Brain (organoid and tissue), 16 donors: ENCODE measurements at places on chromosomes 2 and 18.

DNA sequence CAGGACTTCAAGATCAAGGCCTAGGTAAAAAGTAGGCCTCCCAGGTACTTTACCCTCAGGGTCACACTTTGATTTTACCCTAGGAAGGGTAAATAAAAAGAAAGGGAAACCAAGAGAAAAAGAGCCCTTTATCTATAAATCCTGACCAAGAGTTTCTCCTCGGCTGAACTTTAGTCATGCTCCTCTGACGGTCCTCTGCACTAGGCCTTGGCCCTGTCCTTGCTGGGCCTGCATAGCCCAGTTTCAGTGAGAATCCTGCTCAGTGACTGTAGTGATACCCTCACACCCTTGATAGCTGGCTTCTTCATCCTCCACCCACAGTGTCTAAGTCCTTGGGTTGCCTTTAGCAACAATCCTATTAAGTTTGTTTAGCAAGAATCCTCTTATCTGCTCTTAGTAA is 20.5 kb upstream of the ITSN2 start:
- DNase-seq: no peak

GRCh38 chr2:222859786-222860612 is 837 bp upstream of the ACSL3 start:
- DNase-seq: peak; percentile 20

DNA sequence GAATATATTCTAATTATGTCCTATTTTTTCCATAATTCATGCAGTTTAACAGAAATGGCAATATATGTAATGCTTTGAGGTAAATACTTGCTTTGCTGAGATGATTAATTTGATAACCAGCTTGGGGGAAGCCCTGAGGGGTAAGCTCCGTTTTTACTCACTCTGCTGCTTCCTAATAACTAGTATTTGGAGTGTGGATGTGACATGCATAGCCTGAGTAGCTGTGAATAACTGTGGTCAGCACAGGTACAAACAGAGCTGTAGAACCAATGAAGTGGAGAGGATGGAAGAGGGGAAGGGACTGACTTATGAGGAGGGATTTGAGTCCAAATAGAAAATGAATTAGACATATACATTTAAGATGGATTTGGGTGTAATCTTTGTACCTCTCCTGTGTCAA is 1495.5 kb upstream of the DDX18 start:
- DNase-seq: no peak

- DNase-seq: no peak
These were observed 72.0 kb downstream of the SLC4A3 start for GRCh38 chr2:219699440-219699821.

- DNase-seq: no peak
These were observed 58.4 kb downstream of the KIF5C start for GRCh38 chr2:148933456-148933855.

DNA sequence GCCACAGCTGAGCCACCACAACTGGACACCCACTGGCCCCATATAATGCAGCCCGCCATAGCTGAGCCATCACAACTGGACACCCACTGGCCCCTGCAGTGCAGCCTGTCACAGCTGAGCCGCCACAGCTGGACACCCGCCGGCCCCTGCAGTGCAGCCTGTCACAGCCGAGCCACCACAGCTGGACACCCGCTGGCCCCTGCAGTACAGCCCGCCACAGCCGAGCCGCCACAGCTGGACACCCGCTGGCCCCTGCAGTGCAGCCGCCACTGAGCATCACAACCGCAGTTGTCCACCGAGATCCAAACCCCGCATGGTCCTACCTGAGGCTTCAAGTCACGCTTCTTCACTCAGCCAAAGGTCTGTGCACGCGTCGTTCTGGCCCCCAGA is 134.2 kb downstream of the PXDN start:
- DNase-seq: no peak

- peak; percentile 58 for DNase-seq
These were observed 2.4 kb downstream of the AGAP1 start for GRCh38 chr2:235496239-235496621.

GRCh38 chr18:245282-245847 is 22.5 kb downstream of the THOC1 start:
- DNase-seq: peak; percentile 10

GRCh38 chr2:128321784-128322714 is 3.4 kb upstream of the HS6ST1 start:
- DNase-seq: peak; percentile 94

DNA sequence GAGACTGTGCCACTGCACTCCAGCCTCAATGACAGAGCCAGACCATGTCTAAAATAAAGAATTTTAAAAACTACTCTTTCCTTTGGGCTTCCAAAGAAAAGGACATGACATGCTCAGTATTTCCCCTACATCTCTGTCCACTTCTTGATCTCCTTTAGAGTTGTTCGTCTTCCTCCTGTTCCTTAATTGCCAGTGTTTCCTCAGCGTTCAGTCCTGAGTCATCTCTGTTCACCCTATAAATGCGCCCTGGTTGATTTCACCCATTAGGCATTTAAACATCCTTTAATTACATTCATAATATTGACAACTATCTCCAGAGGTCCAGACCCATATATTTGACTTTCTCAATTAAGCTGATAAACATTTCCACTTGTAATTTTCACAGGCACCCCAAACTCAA is 64.0 kb downstream of the AAK1 start:
- no peak for DNase-seq

GRCh38 chr2:8448824-8449556 is 232.9 kb upstream of the ID2 start:
- DNase-seq: peak; percentile 58

DNA sequence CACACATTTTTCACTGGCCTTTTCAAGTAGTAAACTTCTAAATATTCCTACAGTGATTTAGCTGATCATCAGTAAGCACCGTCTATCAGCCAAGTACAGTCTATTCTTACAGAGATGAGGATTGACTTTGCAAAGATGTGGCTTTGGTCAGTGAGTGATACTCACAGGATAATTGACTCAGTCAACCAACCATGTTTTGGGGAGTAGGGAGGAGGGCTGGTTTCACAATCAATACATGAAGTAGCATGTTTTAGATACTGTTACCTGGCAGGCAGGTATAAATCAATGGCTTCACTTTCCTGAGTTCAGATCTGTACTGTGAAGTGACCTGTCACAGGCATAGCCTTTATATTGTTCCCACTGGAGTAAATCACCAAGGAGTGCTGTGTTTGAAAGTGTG is 27.2 kb downstream of the OSBPL6 start:
- no peak for DNase-seq

GRCh38 chr2:160837416-160837815 is 322.8 kb upstream of the TANK start:
- no peak for DNase-seq

DNA sequence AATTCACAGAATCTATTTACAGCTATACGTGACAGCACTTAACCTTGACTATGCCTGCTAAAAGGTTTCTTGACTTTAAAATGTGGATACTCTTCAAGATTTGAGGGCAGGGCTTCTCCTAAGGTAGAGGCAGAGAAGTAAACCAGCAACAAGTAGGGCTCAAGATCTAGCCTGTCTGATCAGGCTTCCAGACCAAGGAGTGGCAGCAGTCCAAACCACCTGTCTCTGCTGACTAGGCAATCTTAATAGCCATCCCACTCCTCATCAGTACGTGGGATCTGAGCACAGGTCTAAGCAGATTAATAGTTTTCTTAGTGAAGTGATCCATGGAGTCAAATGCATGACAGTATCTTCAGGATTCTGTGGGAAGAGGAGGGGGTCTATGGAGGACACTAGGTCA is 100.4 kb downstream of the GPD2 start:
- DNase-seq: no peak

- DNase-seq: no peak
These were observed 5.7 kb downstream of the PSME4 start for GRCh38 chr2:53964987-53965687.

GRCh38 chr18:35049111-35050027 is 8.2 kb downstream of the MAPRE2 start:
- no peak for DNase-seq

GRCh38 chr2:98118161-98118560 is 31.2 kb downstream of the VWA3B start:
- DNase-seq: no peak

GRCh38 chr2:100060875-100061274 is 81.5 kb downstream of the AFF3 start:
- no peak for DNase-seq

- DNase-seq: no peak
These were observed 59.1 kb downstream of the MIB1 start for GRCh38 chr18:21799721-21800120.

DNA sequence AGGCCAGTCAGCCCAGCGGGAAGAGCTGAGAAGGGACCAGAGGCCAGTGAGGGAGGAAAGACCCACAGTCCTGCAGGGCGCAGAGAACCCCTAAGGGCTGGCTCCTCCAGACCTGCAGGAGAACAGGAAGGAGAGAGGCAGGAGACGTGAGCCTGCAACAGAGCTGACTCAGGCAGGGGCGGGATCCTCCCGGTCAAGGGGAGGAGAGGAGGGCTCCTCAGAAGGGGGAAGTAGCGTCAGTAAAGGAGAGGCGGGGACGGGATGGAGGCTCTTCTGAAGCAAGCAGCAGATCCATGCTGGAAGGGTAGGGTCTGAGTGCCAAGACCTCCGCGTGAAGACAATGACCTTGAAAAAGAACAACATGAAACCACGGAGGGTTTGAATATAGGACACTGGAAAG is 50.8 kb downstream of the TRABD2A start:
- DNase-seq: no peak

DNA sequence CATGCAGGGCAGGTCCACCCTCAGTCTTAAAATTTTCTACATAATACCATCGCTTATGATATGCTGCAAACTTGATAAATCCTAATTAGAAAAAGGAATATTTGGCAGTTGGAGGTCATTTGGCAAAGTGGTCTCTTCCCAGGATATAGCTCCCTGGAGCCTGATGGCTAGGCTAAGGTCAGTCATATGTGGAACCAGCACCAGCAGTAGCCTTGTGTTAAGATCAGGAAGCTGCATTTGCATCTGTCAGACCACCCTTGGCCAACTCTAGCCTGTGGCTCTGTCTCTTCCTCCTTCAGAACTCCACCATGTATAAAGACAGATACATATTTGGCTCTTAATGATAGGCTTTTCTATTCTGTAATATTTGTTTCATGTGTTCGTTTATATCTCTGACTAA is 5.4 kb upstream of the HK2 start:
- DNase-seq: no peak

- peak; percentile 58 for DNase-seq
These were observed 9.7 kb downstream of the TMEM18 start for GRCh38 chr2:667332-667999.

DNA sequence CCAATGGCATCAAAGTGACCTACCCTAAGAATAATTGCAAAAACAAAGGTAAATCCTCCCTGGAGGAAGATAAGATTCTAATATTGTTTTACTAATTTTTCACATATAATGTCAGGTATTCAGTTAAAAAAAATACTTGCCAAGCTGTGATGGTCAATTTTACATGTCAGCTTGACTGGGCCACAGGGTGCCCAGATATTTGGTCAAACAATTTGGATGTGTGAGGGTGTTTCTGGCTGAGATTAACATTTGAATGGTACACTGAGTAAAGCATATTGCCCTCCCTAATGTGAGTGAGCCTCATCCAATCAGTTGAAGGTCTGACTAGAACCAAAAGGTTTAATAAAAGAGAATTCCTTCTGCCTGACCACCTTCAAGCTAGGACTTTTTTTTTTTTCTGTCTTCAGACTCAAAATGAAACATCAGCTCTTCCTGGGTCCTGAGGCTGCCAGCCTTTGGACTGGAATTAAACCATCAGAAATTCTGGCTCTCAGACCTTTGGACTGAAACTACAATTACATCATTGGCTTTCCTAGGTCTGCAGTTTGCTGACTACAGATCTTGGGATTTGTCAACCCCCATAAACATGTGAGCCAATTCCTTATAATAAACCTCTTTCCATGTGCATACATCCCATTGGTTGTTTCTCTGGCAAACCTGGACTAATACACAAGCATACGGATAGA is 65.4 kb downstream of the LDAH start:
- DNase-seq: no peak

DNA sequence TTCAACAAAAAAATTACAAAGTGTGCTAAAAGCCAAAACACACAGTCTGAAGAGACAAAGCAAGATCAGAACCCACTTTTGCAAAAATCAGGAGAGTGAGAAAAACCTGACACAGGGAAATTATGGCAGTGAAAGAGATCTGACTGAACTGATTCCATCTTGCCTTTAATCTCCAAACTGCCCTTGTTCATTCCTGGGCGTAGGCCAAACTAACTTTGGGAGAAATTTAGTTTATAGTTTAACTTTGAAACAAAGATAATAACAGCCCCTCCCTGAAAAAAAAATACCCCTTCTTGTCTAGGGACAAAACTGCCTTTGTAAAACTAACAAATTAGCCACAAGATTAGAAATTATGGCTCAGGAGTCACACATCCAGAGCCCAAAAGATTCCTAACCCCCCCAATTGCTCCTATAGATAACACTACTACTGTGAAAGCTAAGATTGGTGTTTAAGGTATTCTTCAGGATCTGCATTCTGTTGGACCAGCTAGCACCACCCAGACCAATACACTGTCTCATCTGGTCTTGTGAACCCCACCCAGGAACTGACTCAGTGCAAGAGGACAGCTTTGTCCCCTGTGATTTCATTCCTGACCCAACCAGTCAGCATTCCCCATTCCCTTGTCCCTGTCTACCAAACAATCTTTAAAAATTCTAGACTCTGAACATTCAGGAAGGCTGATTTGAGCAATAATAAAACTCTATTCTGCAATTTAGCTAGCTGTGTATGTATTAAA is 226.1 kb upstream of the SH3BP4 start:
- DNase-seq: no peak

DNA sequence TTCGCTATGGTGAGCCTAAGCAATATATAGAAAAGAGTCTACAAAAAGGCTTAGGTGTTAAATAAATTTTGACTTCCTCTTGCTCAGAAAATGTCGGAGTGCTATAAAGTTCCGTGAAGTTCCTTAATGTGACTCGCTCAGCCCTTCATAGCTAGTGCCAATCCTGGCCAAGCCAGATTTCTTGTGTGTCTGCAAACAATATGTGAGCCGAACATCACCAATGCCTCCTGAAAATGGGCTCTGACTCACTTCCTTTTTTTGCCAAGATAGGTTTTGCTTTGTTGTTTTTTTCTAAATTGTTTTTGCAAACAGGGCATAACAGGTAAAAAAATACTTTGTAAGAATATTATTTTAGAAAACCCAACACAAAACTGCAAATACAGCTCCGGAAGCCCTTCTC is 26.1 kb downstream of the CDC42EP3 start:
- no peak for DNase-seq

- DNase-seq: no peak
These were observed 21.8 kb upstream of the STEAP3 start for GRCh38 chr2:119201815-119202214.
